ENCODE measurements at places on chromosomes 11 and 22.

GRCh38 chr11:78363024-78363619 is 54.5 kb downstream of the GAB2 start:
- no peak for DNase-seq

GRCh38 chr11:113178381-113179070 is 135.9 kb upstream of the TTC12 start:
- DNase-seq: no peak

GRCh38 chr22:31497148-31497938 is 1.0 kb downstream of the SFI1 start:
- DNase-seq: no peak

DNA sequence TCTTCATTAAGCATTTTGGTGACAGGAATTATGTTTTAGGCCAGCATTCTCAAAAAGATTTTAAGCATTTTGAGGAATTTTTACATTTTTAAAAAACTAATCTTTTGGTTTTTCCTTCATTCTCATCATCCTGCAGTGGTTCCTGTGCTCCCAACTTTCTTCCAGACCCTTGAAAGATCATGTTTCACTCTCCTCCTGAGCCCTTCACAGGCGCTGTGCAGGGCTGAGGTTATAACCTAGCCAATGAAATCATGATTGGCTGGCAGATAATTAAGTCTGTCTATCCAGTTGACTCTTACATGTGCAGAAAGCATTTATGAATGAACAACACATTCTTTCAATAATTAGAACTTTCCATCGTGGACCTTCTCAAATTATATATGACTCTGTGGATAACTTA is 226.3 kb downstream of the DDX10 start:
- DNase-seq: no peak

GRCh38 chr11:35218956-35219355 is 80.0 kb downstream of the CD44 start:
- DNase-seq: no peak

DNA sequence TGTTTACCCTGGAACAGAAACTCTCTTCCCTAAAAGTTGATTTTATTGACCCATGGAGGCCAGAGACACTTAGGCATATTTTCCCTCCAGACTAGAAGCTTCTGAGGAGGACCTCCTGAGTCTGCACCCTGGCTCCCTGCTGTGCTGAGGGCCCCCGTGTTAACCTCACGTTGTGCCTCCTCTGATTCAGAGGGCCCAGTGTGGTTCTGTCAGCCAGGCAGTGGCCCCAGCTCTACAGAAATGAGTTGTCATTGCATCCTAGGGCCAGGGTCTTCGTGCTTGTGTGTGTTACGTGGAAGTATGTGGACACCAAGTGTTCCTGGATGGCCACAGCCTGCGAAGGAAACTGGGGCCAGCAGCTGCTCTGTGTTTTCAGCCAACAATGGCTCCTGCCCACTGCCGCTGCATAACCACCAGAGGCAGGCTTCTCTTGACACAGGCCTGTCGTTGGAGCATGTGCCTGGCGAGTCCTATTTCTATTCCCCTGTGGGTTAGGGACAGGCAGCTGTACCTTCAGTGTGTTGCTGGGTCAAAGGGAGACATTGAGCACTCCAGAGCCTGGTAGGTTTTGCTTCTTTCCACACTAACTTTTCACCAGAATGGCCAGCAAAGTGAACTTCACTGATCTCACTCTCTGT is 44.5 kb downstream of the MED15 start:
- DNase-seq: no peak

DNA sequence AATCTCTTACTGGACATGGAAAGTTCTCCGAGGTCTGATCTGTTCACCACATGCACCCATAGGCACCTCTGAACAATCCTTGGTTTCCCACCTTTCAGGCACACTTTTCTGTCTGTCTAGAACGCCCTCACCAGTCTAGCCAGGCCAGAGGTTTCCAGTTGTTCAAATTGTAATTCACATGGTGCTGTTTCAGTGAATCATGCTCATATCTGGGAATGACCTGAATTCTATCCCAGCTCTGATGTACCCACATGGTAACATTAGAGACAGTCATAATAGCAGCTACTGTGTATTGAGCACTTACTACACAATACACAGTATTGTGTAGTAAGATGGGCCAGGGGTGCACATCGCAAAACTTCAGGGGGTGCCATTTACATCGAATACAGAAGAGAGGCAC is 138.2 kb downstream of the COMMD9 start:
- no peak for DNase-seq

DNA sequence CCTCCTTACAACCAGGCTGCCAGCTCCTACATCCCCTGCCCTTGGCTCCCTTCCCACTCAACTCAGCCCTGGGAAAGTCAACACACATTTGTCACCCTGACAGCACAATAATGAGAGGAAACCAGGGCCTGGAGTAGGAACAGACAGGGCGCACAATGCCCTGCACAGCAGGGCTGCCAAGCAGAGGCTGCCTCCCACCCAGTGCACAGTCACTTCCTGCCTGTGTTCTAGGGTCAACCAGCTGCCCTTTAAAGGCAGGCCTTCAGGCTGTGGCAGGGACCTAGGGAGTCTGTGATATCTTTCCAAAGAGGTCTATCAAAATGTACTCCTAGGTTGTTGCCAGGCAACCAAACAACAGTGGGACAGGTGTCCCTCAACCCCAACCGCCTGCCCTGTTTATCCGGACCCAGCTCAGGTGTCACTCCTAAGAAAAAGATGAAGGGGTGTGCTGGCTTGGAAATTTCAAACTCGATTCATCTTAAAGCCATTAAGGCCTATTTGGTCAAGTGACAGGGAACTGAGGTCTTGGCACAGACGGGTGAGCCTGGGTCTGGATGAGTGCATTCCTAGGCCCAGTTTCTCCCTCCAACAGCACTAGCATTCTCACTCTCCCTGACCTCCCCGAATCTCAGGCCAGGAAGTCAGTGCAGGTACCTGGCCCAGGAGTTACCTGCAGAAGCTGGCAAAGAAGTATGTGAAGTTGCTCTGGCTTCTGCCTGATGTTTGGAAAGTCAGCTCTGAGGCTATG is 110.3 kb upstream of the PITPNB start:
- no peak for DNase-seq

DNA sequence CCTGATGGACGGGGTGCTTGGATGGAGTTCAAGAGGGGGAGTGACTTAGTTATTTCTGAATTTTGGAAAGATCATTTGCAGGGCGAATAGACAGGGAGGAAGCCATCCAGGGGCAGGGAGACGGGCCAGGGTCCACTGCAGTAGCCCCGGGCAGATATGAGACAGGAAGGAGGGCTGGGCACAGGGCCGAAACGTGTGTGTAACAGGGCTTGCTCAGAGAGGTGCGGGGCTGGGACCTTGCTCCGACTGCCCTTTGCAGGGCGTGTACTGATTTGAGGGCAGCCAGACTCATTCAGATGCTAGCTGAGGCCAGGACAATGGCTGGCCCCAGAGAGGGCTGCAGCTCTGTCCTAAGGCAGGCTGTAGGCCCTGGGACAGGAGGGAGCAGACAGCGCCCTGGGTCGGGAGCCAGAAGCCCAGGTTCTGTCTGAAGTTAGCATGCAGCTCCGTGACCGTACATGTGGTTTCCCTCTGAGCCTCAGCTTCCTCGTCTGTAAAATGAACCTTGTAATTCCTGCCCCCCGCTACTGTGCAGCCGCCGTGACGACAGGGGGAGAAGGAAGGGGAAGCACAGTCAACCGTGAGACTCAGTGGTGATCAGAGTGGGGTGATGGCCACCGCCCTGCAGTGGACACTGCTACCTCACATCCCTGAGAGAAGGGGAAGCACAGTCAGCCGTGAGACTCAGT is 103.4 kb downstream of the PHF21B start:
- no peak for DNase-seq

GRCh38 chr22:50267591-50268390 is 2.4 kb downstream of the MAPK11 start:
- DNase-seq: no peak

Data from cortex of kidney (tissue), 1 donor.